Left cardiac atrium (tissue), 4 donors: ENCODE measurements at places on chromosomes 3 and 15. TPM values are rescaled to one million over a fixed set of nuclear protein-coding genes. Genes with fewer than 3 reads are reported as not detected.

The RHOV gene
- not detected for total RNA-seq

The GOLGA6L4 gene
- total RNA-seq: 1.5 TPM

The ACP3 gene
- total RNA-seq: 3.0 TPM

The CD96 gene
- 1.6 TPM for total RNA-seq
